ENCODE measurements at places on chromosomes 1 and 21.
A peak's percentile ranks its signal among the peaks of the same experiment; 100 is the strongest.

DNA sequence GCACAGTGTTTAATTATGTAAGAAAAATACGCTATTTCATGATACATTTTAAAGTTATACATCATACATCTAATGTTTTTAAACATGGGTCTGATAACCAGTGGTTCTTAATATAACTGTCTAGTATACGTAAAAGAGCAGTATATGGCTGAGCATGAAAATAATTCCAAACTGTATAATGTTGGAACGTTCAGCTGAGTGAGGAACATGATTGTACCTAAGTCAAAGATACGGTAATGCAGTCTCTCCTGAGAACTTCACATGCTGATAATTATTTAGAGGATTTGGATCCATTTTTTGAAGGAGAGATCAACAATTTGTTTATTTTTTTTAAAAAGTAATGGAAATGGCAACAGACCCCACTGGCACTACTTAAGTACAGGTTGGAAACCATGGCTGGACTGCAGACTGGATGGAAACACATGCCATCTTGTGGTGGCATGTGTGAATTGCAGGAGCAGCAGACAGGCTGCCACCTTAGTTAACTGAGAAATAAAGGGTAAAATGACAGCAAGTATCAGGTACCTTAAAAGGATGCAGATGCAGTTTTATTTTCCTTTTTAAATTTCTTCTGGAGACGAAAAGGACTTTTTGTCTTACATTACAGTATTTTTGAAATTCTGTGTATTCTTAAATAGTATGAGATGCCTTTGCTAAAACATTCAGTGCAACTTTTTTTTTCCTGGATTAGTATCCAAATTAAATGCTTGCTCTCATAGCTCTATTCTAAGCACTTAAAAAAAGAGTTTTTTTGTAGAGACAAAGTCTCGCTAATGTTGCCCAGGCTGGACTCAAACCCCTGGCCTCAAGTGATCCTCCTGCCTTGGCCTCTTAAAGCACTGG is 73.8 kb downstream of the MTR start:
- DNase-seq: no peak

- no peak for DNase-seq
Measured at GRCh38 chr1:106439475-106439874, 617.0 kb upstream of the PRMT6 start.

GRCh38 chr1:187621951-187622350 is 793.2 kb downstream of the PLA2G4A start:
- DNase-seq: no peak

DNA sequence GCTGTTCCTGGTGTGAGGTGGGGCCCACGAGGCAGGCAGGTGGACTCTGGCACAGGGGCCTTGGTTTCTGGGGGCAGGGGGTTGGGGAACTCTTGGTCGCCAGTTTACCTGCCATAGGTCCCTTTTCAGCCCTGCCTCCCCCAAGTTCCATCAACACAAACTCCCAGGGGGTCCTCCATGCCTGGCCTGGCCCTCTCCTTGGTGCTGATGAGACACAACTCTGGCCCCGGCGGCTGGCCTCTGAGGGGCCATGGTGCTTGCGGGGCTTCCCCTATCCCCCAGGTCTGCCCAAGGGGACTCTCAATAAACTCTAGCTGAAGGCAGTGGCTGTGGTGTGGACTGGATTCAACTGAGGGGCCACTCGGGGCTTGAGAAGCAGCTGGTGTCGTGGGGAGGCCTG is 16.0 kb downstream of the HTR6 start:
- DNase-seq: no peak

GRCh38 chr1:212638492-212639151 is 30.1 kb downstream of the ATF3 start:
- DNase-seq: no peak

GRCh38 chr1:50275566-50275965 is 147.7 kb downstream of the DMRTA2 start:
- no peak for DNase-seq

GRCh38 chr1:218521414-218522169 is 176.5 kb downstream of the TGFB2 start:
- no peak for DNase-seq

DNA sequence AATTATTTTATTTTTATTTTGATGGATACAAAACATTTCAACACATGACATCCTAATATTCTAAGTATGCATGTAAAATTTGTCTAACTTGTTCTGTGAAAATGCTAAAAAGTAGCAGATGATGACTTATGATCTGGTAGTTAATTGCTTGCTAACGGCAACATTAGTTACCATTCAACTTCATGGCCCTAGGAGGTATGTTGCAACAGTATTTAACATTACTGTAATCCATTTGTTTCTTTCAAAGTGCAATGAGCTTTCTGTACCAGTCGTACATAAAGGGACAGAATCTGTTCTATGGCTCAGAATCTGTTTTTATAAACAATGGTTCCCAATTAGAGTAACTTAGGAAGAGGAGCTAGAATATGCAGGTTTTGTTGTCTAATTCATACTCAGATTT is 91.5 kb upstream of the ZNHIT6 start:
- no peak for DNase-seq

DNA sequence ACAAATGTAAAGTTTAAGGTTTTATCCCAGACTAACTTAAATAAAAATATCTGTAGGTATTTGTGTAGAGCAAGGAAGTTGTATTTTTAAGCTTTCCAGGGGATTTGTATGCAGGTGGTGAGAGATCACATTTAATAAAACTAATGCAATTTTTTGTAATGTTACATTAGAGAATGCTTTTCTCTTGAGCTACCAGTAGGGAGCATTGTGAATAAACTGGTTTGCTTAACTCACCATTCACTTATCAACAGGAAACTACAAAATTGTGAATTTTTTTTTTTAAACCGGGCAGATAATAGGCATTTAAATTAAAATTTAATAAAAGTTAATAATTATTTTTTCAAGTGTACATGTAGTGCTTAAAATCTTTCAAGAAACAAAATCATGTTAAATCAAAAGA is 78.6 kb downstream of the IVNS1ABP start:
- no peak for DNase-seq

DNA sequence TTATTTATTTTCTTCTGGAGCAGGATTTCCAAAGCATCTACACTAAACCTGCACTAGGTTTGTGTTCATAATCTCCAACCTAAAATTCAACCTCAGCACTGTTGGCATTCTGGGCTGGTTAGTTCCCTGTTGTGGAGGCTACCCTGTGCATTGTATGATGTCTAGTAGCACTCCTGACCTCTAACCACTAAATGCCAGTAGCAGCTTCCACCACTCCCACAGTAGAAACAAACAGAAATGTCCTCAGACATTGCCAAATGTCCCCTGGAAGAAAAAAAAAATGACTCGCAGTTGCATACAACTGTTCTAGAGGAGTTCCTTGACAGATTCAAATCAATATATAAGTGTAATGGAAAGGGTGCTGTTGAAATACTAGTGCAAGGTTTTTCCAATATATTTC is 18.9 kb downstream of the GRIK1 start:
- DNase-seq: no peak

DNA sequence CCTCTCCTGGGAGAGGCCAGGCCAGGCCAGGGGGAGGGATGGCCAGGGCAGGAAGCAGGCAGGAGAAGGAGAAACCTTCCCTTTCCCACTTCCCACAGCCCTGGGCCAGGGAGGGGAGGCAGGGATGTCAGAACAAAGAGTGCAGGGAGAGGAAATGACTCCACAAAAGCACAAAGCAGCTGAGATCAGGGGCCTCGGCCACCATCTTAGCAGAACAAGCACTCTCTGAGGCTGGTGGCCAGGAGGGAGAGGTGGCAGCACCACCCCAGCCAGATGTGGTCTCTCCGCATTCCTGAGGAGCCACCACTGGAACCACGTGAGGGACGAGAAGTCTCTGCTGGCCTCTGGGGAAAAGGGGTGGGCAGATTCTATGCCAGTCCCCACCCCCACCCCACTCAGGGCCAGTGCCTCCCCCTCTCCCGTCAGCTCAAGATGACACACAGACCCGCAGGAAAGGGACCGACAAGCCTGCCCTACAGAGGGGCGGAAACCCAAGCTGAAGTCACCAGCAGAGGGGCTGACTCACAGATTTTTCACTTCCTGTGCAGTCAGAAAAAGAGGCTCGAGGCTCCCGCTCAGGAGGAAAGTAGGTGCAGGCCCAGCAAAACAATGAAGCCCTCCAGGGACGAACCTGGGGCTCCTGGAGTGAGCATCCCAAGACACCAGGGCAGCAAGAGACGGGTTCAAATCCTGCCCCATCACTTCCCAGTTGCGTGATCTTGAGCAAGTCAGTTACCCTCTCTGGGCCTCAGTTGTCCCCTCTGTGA is 24.1 kb upstream of the ALDH4A1 start:
- DNase-seq: peak; percentile 69

GRCh38 chr1:189675712-189676244 is 801.9 kb downstream of the BRINP3 start:
- no peak for DNase-seq

GRCh38 chr1:10691740-10692125 is 104.7 kb downstream of the CASZ1 start:
- DNase-seq: no peak

DNA sequence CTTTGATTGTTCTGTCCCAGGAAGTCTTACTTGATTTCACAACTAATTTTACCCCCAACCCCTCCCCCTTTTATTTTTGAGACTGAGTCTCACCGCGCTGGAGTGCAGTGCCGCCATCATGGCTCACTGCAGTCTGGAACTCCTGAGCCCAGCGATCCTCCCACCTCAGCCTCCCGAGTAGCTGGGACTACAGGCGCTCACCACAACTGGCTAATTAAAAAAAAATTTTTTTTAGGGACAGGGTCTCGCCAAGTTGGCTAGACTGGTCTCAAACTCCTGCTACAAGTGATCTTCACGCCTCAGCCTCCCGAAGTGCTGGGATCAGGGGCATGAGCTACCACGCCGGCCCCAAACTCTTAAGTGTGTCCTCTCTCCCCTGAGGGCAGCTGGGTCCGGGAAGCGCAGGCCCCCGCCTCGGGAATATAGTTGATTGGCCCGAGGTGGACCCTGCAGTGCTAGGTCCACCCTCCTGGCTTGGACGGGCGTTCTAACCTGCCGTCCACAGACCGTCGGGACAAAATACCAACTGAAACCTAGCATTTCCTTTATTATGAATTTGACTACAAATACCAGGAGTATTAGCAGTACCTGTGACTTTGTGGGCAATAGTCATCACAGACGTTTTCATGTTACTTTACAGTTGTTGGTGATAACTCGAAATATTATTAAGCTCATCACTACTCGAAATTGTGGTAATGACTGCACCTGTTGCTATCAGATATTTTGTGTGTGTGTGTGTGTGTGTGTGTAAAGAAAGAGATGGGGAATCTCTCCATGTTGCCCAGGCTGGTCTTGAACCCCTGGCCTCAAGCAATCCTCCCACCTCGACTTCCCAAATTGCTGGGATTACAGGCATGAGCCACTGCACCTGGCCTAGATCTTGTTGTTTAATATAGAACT is 642 bp upstream of the PARP1 start:
- DNase-seq: no peak

GRCh38 chr1:3121401-3122210 is 52.6 kb downstream of the PRDM16 start:
- no peak for DNase-seq

- no peak for DNase-seq
Measured at GRCh38 chr1:43217747-43218146, 45.6 kb downstream of the CFAP57 start.

DNA sequence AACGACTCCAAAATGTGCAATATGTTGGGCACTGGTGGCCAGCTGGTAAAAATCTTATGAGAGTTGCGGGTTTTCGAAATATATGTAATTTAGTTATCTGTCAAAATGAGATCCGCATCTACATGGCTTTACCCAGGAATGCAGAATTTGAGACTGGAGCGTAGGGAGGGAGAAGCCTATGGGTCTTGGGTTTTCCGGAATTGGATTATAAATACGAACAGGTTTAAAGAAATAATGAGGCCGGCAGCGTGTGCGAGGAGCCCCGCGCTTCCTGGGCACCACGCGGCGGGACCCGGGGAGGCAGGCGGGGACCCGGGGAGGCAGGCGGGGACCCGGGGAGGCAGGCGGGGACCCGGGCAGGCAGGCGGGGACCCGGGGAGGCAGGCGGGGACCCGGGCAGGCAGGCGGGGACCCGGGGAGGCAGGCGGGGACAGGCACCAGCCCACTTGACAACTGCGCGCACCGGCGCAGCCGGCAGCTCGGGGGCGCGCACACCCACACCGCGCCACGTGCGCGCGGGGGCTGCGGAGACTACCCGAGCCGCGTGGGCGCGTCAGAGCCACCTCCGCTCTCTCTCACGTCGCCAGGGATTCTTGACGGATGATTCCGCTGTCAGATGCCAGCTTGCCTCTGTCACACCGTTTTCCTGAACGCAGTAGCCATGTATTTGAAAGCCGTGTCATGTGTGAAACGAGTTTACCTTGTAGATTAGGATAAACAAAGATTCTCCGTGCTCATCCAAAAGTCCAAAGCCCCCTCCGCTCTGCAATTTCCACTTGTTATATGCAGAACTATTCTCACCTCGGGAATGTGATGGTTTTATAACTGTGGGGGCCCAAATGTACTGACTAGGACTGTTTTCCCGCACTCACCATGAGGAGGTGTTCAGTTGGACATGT is 54.3 kb upstream of the HNRNPU start:
- peak; percentile 57 for DNase-seq

GRCh38 chr1:151916726-151917370 is 7.5 kb upstream of the THEM4 start:
- no peak for DNase-seq

DNA sequence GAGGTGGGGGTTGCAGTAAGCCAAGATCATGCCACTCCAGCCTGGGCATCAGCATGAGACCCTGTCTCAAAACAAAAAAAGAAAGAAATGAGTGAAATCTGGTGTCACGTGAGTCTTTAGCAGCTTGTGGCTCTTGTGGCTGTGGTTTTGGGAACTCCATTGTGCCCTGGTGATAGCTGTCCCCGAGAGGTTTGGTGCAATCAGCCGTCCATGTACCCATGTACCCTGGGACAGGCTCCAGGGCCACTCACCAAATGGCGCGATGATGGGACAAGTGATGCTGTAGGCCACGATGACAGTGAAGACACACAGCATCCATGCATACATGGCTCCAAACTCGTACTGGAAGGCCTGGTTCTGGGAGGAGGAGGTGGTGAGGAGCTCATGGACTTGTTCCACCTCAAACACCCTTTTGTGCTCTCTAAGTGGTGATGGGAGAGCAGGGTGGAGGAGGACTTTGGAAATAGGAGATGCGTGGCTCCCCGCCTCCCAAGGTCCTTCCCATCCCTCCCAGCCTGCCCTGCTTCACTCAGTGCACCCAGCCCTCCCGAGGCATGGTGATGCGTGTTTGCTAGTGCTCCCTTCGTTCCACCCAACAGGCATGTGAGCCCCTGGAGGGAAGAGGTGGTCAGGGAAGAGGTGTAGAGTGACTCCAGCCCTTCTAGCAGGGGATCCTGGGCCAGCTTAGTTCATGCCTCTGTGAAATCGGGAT is 29.6 kb downstream of the TMEM63A start:
- DNase-seq: no peak
